ENCODE measurements at places on chromosomes 1 and 21.

DNA sequence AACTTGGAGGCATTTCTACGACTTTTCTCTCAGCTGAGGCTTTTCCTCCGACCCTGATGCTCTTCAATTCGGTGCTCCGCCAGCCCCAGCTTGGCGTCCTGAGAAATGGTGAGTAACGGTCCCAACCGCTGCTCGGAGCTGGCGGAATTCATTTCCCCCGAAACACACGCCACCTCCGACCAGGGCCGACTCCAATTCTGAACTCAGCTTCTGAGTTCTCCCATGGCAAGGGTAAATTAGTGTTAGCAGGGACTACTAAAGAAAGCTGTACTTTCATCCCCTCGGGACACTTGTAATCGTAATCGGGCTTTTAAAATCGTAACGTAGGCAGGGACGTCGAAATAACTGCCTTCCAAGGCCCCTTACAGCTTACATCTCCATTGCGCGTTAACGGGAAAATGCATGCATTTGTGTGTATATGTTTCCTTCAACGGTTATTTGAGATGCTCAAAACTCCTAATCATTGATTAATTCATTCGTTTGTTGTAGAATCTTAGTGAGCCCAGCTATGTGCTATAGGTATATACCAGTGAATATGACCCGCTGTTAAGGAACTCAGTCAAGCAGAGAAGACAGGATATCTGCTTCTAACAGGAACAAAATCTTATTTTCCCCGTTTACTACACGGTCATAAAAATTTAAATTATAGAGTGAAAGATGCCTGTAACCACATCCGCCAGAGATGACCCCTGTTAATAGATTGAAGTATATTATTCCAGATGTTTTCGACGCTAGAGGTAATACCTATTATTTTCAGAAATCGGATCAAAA lies 472 bp downstream of the DTL start:
- DNase-seq, result no peak

- DNase-seq, result no peak
These were observed 35.0 kb downstream of the ACP6 start for GRCh38 chr1:147635342-147635741.

- DNase-seq, result no peak
These were observed 90.3 kb upstream of the DISP3 start for GRCh38 chr1:11388617-11389016.

GRCh38 chr1:160646711-160647328 lies at the start of gene SLAMF1:
Gene SLAMF1, minus strand, starts transcription at chr1:160647044. Its CDS starts 99 bp downstream, at chr1:160646945.
- no peak for DNase-seq

GRCh38 chr1:222987674-222988076 lies 155.4 kb downstream of the TLR5 start:
- no peak for DNase-seq

GRCh38 chr1:163796394-163796821 lies 474.7 kb downstream of the NUF2 start:
- no peak for DNase-seq

- no peak for DNase-seq
These were observed 33.4 kb upstream of the ARHGAP29 start for GRCh38 chr1:94270801-94271203.

DNA sequence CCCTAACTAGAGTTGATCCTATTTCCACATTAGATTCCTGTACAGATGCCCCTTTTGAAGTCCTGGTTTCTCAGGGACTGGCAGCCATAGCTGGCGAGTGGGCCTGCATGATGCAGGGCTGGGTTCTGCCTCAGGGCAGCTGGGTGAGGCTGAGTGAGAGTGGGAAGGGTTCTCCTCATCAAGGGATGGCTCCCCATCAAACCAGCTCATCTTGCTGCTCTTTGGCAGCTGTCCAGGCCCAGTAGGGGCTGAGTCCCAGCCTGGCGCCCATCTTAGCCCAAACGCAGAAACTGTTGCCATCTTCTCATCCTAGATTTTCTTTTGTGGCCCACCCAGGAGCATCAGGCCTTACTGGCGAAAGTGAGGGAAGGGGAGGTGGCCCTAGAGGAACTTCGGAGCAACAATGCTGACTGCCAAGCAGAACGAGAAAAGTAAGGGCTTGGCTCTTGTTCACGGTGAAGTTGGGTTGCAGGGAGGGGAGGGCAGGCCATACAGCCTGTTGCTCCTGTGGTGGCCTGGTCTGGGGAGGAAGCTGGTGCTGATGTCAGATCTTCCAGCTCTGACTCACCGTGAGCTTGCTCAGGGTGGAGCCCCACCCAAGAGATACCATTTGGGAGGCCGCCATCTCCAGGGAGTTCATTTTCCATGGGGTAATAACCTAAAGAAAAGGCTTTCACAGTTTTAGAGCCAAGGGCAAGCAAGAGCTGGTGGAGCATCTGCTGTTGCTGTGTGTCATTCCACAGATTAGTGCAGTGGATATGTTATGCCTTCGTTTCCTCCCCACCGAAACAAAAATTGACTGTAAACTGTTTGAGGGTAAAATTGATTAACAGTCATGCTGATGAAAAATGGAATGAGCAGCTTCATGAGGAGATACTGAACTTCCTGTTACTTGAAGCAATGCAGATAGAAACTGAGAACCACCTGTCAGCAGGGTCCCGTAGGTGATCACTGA lies 34.7 kb downstream of the TUFT1 start:
- DNase-seq, result no peak

DNA sequence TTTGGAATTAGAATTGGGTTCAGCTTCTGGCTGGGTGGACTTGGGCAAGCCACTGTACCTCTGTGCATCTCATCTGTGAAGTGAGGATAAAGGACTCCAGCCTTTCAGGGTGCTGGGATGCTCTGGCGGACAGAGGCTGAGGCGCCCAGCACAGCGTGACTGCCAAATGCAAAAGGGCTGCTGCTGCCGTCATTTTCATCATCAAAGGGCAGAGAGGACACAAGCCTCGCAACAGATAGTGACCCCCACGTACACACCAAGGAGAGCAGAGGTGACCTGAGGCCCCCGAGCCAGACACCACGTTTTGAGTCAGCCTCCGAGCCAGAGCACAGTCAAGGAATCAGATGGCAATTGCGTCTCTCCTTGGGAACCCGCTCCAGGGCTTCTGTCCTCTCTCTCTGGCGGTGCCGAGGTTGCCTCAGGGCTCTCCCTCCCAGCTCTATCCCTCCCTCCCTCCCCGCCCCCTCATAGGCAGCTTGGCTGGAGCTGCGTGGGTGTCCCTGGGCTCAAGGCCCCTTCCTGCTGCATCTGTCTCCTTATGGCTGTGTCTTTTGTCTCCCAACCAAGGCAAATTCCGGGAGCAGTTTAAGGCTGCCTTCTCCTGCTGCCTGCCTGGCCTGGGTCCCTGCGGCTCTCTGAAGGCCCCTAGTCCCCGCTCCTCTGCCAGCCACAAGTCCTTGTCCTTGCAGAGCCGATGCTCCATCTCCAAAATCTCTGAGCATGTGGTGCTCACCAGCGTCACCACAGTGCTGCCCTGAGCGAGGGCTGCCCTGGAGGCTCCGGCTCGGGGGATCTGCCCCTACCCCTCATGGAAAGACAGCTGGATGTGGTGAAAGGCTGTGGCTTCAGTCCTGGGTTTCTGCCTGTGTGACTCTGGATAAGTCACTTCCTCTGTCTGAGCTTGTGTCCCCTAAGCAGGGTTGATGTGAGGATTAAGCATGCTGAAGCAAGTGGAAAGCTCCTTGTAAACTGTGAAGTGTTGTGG lies 9.0 kb downstream of the HCRTR1 start:
- no peak for DNase-seq

DNA sequence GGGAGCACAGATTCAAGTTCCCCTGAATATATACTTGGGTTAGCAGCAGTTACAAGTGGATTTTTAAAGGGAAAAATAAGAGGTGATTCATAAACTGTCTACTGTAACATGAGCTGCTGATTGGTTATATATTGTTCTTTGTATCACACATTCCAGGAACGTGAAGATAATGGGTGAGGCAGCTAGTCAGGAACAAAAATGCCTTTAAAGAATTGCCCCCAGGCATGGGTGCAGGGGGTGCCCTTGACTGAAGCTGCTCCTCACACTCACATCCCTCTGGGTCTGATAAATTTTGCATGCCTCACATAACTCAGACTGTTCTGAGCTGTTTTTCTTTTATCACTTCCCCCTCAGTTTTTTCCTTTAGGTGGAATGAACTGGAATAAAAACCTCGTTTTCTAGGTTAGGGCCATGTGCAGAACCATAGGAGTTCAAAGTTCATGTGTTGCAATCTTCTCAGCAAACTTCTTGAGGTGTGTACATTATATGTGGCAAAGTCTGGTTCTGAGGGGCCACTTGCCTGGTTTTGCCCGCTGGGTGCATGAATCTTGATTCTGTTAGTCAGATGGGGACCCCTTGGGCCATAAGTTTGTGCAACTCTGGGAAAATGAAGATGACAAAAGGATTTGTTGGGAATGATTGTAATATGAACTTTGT lies 21.1 kb downstream of the TBX19 start:
- no peak for DNase-seq

DNA sequence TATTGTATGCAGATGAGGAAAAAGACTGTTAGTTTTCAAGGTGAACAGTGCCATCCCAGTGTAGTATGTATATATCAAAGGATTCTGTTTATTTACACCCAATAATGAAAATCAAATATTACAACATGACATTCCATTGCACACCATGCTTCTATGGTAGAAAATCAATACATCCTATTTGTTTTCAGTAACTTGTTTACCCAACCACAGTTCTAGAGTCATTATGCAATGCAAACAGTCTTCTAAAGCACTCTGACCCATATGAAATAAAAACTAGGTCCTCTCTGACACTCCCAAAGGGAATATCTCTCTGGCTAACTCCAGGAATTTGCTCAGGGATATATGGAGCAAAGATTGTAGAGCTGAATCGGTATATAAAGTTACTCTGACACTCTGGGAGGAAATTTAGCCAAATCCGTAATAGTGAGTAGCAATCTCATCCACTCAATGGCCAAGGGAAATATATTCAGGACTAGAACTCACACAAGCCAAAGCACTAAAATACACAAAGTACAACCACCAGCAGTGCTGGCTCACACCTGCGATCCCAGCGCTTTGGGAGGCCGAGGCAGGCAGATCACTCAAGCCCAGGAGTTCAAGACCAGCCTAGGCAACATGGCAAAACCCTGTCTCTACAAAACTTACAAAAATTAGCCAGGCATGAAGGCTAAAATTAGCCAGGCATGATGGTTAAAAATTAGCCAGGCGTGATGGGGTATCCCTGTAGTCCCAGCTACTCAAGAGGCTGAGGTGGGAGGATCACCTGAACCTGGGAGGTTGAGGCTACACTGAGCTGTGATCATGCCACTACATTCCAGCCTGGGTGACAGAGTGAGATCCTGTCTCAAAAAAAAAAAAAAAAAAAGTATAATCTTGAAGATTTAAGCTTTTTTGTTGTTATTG lies 75.2 kb downstream of the RERE start:
- no peak for DNase-seq

- no peak for DNase-seq
These were observed 14.4 kb downstream of the UROD start for GRCh38 chr1:45026446-45026845.

- no peak for DNase-seq
These were observed 312.7 kb upstream of the C1orf87 start for GRCh38 chr1:60386249-60386648.

GRCh38 chr1:52674497-52675384 lies 23.4 kb downstream of the COA7 start:
- no peak for DNase-seq

DNA sequence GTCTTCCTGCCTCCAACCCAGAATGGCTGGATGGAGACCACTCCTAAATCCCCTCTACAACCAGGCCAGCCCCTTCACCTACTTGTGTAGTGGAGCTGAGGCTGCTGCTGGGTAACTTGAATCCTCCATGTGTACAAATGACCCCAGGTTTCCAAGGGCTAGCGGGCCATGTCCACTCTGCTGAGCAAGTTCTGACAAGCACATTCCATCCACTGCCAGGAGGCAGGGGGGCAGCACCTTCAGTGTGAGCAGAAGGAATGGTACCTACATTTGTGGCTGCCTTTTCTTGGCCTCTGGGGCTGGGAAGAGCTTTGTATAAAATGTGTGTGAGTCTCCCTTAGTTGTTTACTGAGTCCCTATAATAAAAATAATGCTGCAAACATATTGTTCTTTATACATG lies 14.5 kb downstream of the KIAA0040 start:
- no peak for DNase-seq

DNA sequence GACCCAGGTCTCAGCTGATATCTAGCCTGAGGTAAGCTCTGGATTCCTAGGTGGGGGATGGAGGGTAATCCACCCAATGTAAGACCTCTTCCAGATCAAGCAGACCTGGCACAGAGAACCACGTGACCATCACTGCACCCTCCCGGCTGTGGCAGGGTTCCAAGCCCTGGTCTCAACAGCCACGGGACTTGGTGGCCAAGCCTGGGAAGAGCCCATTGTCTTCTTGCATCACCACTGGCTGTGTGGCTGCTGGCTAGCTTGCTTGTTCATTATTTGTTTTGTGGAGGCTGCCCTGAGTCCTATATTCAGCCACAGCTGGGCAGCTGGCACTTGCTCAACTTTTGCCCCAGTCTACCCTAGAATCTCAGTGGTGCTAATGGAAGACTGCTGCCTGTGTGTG lies 24.1 kb upstream of the NFASC start:
- no peak for DNase-seq

DNA sequence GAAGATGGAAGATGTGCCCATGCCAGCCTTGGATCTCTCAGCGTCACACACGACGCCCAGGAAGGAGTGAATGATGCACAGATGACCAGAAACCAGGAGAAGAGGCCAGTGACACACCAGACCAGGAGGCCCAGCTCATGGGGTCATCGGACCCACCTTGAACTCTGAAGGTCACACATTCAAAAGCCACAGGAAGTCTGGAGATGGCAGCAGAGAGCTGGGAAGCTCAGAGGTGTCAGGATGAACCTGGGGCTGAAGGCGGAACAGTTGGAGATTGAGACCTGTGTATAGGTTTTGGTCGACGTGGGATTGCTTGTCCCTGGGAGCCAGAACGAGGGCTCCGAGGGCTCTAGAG lies 43.6 kb downstream of the SLC19A1 start:
- no peak for DNase-seq

DNA sequence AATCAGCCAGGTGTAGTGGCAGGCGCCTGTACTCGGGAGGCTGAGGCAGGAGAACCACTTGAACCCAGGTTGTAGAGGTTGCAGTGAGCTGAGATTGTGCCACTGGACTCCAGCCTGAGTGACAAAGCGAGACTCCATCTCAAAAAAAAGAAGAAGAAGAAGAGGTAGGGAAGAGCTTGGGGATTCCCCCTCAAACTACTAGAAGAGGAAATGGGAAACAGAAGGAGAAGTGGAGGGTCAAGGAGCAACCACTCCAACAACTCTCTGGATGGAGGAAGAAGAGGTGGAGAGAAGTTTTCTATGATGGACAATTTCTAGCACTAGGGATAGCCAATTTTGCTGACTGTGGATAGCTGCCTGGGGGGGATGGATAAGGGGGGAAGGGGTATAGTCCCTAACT lies 14.9 kb upstream of the SLAMF9 start:
- DNase-seq, result no peak
